Right ventricle myocardium inferior (tissue), 1 donor: ENCODE measurements at places on chromosomes 16 and 17. TPM values are rescaled to one million over a fixed set of nuclear protein-coding genes. Genes with fewer than 3 reads are reported as not detected.

Gene PHF12
- total RNA-seq: 18.3 TPM

Gene TTYH2
- total RNA-seq: 39.2 TPM

Gene CCL7
- total RNA-seq: not detected

Gene NPIPB13
- total RNA-seq: 4.5 TPM

- DNase-seq: no peak
These were observed 2.8 kb upstream of the NHERF1 start for GRCh38 chr17:74745548-74746177.

DNA sequence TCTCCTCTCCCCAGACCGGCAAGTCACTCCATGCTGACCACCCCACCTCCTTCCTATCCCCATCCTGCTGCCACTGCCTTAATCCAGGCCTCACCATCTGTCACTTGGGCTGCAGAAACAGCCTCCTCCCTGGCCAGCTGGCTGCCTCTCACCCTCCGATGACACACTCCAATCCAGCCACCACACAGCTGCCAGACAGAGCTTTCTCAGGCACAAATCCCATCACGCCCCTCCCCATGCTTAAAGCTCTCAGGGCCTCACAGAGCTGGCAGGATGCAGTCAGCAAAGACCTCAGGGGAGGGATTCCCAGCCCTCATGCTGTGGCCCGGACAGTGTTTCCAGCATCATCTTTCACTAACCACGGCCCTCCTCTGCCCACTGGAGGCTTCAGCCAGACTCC is 13.7 kb downstream of the CAMKK1 start:
- peak; percentile 76 for DNase-seq

GRCh38 chr17:80096561-80097021 is 4.8 kb upstream of the GAA start:
- DNase-seq: no peak

DNA sequence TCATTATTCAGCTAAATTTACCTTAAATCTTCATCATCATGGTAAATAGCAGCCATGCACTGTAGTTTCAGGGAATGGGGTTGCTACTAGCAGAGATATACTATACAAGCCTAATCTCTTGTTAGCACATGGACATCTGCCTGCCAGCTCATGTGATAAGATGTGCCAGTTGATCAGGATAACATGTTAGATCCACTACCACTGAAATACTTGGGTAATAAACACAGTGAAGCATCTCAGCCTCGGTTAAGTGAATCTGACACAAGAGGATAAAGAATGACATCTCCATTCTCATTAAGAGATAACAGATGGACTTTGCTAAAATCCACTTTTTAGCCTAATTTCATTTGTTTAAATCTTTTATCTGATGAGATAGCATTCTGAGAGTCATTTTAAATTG is 256.1 kb downstream of the CDH8 start:
- DNase-seq: no peak

- no peak for DNase-seq
These were observed 26.3 kb upstream of the FZD2 start for GRCh38 chr17:44530896-44531418.

GRCh38 chr16:47970291-47970931 is 185.4 kb downstream of the ABCC12 start:
- no peak for DNase-seq
